ENCODE measurements at places on chromosomes 12 and 14.

GRCh38 chr12:97335115-97335514 lies 127.5 kb upstream of the RMST start:
- DNase-seq: no peak
- no peaks in the 10 kb centered on the region for H3K4me1 ChIP-seq
- H3K27ac ChIP-seq: no peak overlapping the region
- peaks cover 2% of the 10 kb centered on the region for H3K36me3 ChIP-seq
- no peak overlapping the region for H3K4me3 ChIP-seq

- H3K4me3 ChIP-seq: no peak overlapping the region
- H3K36me3 ChIP-seq: no peaks in the 10 kb centered on the region
- no peak for DNase-seq
- H3K4me1 ChIP-seq: peaks cover 11% of the 10 kb centered on the region
- H3K27ac ChIP-seq: no peak overlapping the region
Measured at GRCh38 chr14:68631394-68632053, 161.3 kb downstream of the ZFP36L1 start.

DNA sequence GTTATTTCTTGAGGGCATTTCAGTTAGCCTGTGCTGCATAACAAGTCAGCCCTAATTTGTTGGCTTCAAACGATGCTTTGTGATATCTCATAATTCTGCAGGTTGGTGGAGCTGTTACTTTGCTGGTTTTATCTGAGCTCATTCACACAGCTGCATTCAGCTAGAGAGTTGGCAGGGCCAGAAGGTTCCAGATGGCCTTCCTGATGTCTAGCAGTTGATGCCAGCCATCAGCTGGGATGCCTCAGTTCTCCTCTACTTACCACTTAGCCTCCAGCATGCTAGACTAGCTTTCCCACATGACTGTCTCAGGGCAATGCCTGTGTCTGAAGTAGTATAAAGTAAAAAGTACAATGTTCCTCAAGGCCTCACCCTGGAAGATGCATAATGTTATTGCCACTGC lies 130.6 kb downstream of the SLC35F4 start:
- H3K36me3 ChIP-seq: no peaks in the 10 kb centered on the region
- no peak overlapping the region for H3K27ac ChIP-seq
- no peaks in the 10 kb centered on the region for H3K27me3 ChIP-seq
- no peaks in the 10 kb centered on the region for H3K4me1 ChIP-seq
- no peak overlapping the region for H3K4me3 ChIP-seq

- no peaks in the 10 kb centered on the region for H3K4me1 ChIP-seq
- H3K27ac ChIP-seq: no peak overlapping the region
- no peaks in the 10 kb centered on the region for H3K27me3 ChIP-seq
- no peak for DNase-seq
- H3K4me3 ChIP-seq: no peak overlapping the region
- H3K36me3 ChIP-seq: no peaks in the 10 kb centered on the region
Measured at GRCh38 chr14:34038358-34039057, 87.6 kb upstream of the EGLN3 start.

- peaks cover 47% of the 10 kb centered on the region for H3K4me1 ChIP-seq
- H3K36me3 ChIP-seq: no peaks in the 10 kb centered on the region
- H3K27me3 ChIP-seq: no peaks in the 10 kb centered on the region
- DNase-seq: no peak
- no peak overlapping the region for H3K27ac ChIP-seq
- no peak overlapping the region for H3K4me3 ChIP-seq
Measured at GRCh38 chr14:104682107-104682593, 7.3 kb upstream of the INF2 start.

DNA sequence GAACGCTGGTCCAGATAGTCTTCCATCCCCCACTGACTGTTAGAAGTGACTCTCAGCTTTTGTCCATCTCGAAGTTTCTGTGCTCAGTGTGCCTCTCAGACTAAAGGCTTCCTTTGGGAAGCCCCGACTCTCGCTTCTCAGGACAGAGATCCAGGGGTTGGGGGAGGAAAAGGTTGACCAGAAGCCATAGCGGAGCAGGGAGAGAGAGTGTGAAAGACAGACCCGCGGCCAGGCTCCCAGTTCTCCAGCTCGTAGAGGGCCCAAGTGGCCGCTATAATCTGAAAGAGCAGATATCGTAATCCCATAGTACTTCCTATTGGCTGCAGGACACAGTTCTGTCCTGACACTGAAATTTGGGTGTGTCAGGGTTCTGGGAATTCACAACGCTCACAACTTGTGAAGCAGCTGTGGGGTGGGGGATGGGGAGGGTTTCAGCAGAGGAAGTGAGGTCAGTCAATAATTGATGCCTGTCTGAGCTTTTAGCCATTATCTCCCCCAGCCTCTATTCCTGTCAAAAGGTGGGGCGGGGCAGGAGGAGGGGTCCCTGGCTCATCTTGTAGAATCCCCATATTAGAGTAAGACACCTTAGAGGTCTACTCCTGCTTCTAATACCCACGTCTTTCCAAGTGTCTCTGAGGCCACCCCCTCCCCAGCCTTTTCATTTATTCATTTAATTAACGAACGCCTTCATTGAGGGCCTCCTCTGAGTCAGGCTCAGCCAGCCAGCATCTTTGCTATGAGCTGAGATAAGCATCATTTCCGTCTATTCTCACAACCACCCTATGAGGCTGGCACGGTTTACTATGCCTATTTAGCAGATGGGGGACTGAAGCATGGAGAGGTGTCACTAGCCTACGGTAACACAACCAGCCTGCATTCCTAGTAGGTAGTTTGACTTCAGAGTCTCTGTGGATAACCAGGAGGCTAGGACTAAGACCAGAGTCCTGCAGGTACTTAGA lies 1.6 kb upstream of the ACVRL1 start:
- no peak overlapping the region for H3K27ac ChIP-seq
- DNase-seq: no peak
- H3K4me3 ChIP-seq: no peak overlapping the region
- H3K36me3 ChIP-seq: no peaks in the 10 kb centered on the region

DNA sequence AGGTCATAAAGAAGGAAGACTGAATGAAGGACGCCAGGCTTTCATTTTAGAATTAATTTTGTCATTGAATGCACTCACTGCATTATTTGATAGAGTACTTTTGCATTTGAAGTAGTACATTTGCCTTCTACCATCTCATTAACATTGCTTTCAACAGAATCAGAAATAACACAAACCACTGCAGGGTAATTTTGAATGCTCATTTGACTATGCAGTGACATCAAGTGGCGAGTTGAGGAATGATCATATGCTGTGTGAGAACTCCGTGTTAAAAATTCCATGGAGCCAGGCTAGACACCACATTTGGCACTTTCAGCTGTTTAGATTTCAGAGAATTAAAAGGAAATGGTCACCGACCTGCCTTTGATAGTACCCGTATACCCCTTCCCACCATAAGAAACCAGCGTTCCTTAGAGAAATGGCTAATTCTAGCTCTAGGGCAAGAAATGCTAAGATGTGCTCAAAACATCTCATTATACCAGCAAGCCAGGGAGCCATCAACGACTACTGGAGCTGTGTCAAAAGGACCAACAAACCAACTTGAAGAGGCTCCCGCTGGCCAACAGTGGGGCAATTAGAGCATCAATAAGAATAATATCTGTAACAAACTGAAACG lies 16.5 kb downstream of the HEBP1 start:
- no peak overlapping the region for H3K4me3 ChIP-seq
- DNase-seq: no peak
- peaks cover 8% of the 10 kb centered on the region for H3K36me3 ChIP-seq
- no peak overlapping the region for H3K27ac ChIP-seq
- H3K27me3 ChIP-seq: no peaks in the 10 kb centered on the region

GRCh38 chr12:704516-705242 lies 41.4 kb upstream of the NINJ2 start:
- no peak overlapping the region for H3K4me3 ChIP-seq
- H3K4me1 ChIP-seq: peaks cover 6% of the 10 kb centered on the region
- peaks cover 4% of the 10 kb centered on the region for H3K36me3 ChIP-seq
- no peak overlapping the region for H3K27ac ChIP-seq

DNA sequence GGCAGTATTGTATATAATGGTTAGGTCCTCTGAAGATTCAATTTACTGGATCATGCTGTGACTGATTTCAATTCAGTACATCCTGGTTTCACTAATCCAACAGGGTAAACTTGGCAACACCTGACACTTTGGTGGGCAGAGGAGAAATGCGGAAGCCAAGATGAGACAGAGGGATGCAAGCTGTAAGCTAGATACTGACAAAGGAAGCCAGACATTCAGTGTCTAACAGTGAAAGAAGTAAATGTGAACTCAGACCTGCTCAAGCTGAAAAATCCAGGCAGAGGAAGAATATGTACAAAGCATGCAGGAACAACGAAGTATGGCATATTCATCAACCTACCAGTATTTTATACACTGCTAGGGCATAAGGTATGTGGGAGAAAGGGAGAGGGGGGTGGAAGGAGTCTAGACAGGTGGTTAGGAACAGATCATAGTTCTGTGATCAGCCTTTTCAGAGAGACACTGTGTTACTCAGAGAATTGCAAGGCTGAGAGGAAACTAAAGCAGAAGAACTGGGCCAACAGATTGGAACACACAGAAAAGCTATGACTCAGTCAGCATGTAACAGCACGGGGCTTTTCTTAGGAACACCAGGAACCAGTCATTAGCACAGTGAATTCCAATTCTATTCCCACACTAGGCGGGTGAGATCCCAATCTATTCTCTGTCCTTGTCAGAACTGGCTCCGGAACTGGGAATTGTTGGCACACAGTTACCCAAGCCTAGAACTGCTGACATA lies 40.3 kb downstream of the NELL2 start:
- no peak for DNase-seq
- no peak overlapping the region for H3K27ac ChIP-seq
- H3K27me3 ChIP-seq: peaks cover 1% of the 10 kb centered on the region
- H3K4me1 ChIP-seq: no peaks in the 10 kb centered on the region

GRCh38 chr14:89973234-89973823 lies 17.6 kb downstream of the TDP1 start:
- H3K4me1 ChIP-seq: no peaks in the 10 kb centered on the region
- no peak overlapping the region for H3K4me3 ChIP-seq
- no peaks in the 10 kb centered on the region for H3K27me3 ChIP-seq
- peak; percentile 29 for DNase-seq

GRCh38 chr12:107778383-107779025 lies 4.0 kb downstream of the ASCL4 start:
- no peak overlapping the region for H3K27ac ChIP-seq
- H3K4me3 ChIP-seq: no peak overlapping the region
- no peaks in the 10 kb centered on the region for H3K36me3 ChIP-seq
- H3K4me1 ChIP-seq: peaks cover 24% of the 10 kb centered on the region
- no peak for DNase-seq
- peaks cover 7% of the 10 kb centered on the region for H3K27me3 ChIP-seq

GRCh38 chr14:58332561-58332960 lies 34.2 kb downstream of the ARID4A start:
- no peaks in the 10 kb centered on the region for H3K27me3 ChIP-seq
- H3K27ac ChIP-seq: no peak overlapping the region

DNA sequence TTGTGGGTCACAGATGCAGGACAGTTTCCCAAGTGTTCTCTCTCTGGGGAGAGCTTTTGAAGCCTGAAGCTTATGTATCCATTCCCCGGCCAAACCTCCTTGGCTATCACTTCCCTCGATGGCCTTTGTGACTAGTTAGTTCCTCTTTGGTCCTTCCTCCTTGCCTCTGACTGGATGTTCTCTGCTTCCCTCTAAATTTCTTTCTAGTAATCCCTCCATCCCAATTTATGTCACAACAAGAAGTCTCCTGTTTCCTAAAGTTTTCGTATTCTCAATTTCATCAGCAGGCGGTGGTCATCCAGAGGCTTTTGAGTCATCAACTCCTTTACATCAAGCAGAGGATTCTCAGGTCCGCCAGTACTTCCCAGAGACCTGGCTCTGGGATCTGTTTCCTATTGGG lies 27.5 kb downstream of the A2ML1 start:
- H3K36me3 ChIP-seq: no peaks in the 10 kb centered on the region
- no peak overlapping the region for H3K4me3 ChIP-seq
- no peak for DNase-seq
- no peak overlapping the region for H3K27ac ChIP-seq
- no peaks in the 10 kb centered on the region for H3K4me1 ChIP-seq
- peaks cover 6% of the 10 kb centered on the region for H3K27me3 ChIP-seq

Data from memory B cell (primary cell).